Sigmoid colon (tissue), 7 donors: ENCODE measurements at places on chromosomes 4 and X. TPM values are rescaled to one million over a fixed set of nuclear protein-coding genes. Genes with fewer than 3 reads are reported as not detected.
A peak's percentile ranks its signal among the peaks of the same experiment; 100 is the strongest.

The SLC49A3 gene
- polyA plus RNA-seq = 6.4 TPM

The HSD17B13 gene
- not detected for polyA plus RNA-seq

The SMIM10L2A gene
- 0.47 TPM for polyA plus RNA-seq

The DNAAF6 gene
- not detected for polyA plus RNA-seq

The AKAP4 gene
- not detected for polyA plus RNA-seq

The KIF4A gene
- polyA plus RNA-seq = 5.5 TPM

DNA sequence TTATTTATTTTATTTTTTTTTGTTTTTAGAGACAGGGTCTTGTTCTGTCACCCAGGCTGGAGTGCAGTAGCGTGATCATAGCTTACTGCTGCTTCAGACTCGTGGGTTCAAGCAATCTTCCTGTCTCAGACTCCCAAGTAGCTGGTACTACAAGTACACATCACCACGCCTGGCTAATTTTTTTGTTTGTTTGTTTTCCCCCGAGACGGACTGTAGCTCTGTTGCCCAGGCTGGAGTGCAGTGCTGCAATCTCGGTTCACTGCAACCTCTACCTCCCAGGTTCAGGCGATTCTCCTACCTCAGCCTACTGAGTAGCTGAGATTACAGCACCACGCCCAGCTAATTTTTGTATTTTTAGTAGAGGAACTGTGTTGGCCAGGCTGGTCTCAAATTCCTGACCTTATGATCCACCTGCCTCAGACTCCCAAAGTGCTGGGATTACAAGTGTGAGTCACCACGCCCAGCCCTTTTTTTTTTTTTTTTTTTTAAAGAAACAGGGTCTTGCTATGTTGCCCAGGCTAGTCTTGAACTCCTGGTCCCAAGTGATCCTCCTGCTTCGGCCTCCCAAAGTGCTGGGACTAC is 32.2 kb downstream of the COPS4 start:
- no peak for DNase-seq

DNA sequence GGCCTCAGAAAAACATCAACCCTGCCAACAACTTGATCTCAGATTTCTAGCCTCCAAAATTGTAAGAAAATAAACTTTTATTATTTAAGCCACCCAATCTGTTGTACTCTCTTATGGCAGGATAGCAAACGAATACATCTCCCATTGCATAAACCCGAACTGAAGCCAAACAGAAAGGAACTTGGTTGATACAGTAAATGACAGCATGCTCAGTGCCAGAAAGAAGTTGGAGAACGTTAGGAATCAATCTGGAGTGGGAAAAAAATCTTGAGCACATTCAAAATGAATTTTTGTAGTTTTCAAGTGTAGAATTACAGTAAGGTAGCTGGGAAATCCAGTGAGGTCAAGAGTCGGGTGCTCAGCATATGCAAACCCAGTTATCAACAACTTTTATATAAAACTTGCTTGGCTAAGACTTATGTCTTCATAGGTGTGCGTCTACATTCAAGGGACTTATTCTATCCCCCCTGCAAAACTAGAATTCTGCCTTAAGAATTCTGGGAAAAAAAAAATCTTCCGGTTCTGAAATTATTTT is 157.5 kb upstream of the ANKRD50 start:
- no peak for DNase-seq

GRCh38 chrX:140343226-140343868 is 161.5 kb downstream of the SOX3 start:
- DNase-seq = no peak

DNA sequence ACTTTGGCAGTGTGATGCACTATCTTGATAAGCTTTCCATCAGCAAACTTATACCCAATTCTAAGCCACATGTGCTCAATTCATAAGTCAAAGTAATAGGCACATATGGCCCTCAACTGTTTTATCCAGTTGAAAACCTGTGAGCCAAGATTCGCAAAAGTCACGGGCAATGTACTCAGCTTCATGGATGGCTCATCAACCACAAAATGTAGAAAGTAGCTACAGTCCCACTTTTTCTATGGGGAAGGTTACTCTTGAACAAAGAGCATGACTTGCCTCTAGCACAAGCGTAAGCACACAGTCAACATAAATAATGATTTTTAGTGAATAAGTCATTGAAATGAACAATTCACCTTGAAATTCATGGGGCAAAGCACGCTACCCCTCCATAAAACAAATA is 25.1 kb upstream of the DDX53 start:
- DNase-seq = no peak

GRCh38 chrX:115388879-115389278 is 99.4 kb downstream of the LUZP4 start:
- DNase-seq = no peak

DNA sequence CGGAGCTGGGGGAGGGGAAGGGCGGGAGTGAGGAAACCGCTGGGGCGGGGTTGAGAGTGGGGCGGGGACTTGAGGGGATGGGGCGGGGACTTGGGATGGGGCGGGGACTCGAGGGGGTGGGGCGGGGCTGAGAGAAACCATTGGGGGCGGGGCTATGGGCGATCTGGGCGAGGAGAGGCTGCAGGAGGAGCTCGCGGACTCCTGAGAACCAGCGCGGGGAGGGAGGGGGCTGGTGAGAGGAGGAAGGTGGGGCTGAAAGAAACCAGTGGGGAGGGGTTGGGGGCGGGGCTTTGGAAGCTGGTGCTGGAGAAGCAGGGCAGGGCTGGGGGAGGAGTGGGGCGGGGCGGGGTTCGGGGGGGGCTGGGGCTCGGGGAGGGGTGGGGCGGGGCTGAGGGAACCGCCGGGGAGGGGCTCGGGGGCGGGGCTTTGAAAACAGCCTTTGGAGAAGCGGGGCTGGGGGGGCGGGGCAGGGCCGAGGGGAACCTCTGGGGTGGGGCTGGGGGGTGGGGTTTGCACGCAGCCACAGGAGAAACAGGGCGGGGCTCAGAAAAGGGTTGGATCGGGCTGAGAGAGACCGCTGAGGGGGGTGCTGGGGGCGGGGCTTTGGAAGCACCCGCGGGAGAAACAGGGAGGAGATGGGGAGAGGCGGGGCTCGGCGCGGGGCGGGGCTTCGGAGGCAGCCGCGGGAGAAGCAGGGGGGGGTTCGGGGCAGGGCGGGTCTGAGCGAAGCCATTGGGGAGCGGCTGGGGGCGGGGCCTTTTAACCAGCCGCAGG is 777 bp upstream of the EOLA2 start:
- DNase-seq = peak; percentile 98

DNA sequence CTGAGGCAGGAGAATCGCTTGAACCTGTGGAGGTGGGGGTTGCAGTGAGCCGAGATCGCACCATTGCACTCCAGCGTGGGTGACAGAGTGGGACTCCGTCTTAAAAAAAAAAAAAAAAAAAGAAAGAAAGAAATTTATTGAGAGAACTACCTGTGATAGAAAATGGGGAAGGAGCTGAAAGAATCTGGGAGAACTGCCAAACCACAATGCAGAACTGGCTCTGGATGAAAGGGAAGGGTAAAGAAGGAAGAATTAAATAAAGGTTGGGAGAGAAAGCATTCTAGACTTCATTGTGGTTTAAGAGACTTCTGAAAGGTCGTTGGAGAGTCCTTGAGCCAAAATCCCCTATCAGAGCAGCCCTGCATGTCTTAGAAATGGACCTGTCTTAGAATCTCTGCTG is 567.9 kb upstream of the HTR2C start:
- no peak for DNase-seq

GRCh38 chrX:100586747-100587146 is 2.0 kb downstream of the TNMD start:
- DNase-seq = no peak

DNA sequence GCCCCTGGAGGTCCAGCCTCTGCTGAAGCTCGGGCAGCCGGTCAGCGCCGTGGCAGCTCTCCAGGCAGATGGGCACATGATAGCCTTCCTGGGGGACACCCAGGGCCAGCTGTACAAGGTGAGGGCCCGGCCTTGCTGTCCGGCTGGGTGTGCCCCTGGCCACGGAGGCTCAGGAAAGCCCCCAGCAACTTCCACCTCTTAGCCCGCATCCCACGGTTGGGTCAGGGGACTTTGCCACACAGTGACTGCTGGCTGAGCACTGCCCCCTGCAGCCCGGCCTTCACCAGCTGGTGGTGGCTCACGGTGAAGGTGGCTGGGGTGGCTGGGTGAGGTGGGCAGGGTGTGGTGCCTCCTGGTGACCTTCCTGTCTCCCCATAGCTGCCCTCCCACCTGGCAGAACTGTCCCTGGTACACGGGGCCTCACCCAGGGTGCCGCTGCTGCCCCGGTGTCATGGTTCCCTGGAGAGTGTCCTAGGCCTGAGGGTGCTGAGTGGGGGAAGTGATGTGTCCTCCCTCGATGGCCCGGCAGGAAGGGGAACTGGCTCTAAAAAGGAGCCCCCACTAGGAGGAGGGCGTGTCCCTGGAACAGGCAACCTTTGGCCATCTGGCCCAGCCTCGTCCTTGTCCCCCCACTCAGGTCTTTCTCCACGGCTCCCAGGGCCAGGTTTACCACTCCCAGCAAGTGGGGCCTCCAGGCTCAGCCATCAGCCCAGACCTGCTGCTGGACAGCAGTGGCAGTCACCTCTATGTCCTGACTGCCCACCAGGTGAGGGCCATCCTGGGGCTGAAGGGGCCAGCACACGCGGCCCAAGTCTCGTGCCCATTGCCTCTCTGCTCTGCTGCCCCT is 4.5 kb downstream of the PLXNB3 start:
- no peak for DNase-seq

DNA sequence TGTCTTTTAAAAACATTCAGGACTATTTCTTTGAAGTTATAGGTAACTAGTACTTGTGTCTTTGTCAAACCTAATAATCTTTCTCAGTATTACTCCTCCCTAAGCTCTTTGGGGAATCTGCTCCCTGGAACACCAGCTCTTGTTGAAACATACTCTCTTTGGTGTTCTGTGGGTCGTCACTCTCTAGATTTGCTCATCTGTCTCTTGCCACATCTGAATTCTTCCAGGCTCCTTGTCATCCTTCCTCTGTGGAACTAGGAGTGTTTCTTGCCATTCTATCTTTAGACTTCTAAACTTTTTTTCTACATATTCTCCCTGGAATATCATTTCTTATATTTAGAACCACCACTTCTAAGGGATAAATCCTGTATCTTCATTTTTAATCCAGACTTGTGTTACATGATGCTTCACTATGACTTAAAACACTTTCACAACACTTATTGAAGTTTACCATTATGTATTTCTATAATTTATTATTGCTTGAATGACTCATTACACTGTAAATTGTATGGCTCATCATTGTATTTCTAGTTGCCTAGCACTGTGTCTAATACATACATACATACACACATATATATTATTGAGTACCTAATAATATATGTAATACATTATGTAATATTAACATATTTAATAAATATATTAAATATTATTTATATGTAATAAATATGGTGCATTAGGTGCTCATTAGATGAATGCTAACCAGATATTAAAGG is 186.1 kb downstream of the TMA16 start:
- DNase-seq = no peak

GRCh38 chrX:13144927-13145655 is 100.7 kb upstream of the FAM9C start:
- DNase-seq = no peak

DNA sequence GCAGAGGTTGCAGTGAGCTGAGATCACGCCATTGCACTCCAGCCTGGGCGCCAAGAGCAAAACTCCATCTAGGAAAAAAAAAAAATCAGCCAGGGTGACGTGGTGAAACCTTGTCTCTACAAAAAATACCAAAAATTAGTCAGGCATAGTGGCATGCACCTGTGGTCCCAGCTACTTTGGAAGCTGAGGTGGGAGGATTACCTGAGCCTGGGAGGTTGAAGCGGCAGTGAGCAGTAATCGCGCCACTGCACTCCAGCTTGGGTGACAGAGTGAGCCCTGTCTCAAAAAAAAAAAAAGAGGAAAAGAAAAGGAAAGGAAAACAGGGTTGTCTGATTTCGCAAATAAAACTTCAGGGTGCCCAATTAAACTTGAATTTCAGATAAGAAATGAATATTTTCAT is 106.1 kb downstream of the RBM47 start:
- DNase-seq = no peak

DNA sequence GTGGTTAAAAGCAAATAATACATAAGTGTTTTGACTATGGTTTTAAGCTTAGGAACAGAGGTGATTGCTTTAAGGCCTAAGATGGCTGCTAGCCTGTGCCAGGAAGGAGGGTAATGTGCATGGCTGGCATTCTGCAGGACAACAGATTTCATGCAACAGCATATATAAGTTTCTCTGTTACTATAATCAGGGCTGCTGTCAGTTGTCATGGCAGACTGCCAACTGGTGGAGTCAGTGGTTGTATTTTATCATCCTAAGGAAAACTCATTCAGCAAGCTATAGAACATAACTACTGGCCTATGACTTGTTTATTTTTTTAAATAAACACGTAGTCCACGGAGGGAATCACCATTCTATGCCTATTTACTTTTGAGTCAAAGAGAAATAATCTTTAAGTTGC is 77.7 kb upstream of the DCAF8L1 start:
- no peak for DNase-seq

GRCh38 chr4:68338625-68339024 is 11.3 kb downstream of the YTHDC1 start:
- no peak for DNase-seq

DNA sequence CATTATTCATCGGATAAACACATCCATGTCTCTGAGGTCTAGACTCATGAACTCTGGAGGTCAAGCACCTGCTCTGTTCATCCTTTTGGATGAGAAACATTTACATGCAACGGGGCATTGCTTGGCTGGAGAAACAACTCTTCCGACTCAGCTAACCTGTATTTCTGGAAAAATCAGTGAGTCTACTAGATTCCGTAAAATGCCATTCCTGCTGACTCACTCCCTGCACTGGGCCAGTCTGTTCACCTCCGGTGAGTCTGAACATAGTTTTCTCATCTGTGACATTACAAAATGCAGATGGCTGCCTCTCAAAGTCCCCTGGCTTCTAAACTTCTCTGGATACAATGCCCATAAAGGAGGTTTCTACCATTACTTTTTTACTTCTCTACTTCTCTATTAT is 185.7 kb upstream of the HS3ST1 start:
- DNase-seq = no peak

GRCh38 chr4:160386846-160387245 is 1284.0 kb downstream of the RAPGEF2 start:
- DNase-seq = no peak
